ENCODE measurements at places on chromosomes 11 and 22. TPM values are rescaled to one million over a fixed set of nuclear protein-coding genes. Genes with fewer than 3 reads are reported as not detected.

DNA sequence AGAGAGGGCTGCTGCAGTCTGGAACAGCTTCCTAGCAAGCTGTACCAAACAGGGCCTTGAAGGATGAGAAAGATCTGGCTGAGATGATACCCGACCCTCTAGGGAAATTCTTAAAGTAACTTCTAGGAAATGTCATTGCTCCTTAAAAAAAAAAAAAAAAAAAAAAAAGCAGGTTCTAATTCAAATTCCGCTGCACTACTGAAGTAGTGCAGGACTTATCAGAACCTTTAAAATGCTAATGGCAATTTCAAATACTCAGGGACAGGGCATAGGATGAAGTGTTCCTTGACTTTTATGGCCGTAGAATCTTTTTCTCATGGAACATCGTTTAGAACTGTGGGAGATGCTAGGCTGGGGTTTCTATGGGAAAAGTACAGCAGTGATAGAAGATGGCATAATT lies 13.1 kb downstream of the MIAT start:
- DNase-seq = no peak

DNA sequence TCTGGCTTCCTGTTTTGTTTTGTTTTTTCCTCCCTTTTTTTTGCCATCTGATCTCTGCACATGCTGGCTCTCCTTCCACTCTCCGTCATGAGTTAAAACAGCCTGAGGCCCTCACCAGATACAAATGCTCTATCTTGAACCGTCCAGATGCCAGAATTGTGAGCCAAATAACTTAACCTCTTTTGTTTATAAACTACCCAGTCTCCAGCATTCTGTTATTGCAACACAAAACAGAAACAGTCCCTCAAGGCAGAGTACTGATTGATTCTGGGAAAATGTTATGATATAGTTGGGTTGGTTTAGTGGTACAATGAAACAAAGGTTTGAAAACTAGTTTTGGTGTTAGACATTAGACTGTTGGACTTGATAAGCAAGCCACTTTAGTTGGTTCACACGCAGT lies 1390.0 kb upstream of the RAG2 start:
- no peak for DNase-seq

- no peak for DNase-seq
These were observed 53.9 kb downstream of the TRAF6 start for GRCh38 chr11:36456156-36456555.

GRCh38 chr22:27748349-27748748 lies 53.2 kb downstream of the MN1 start:
- no peak for DNase-seq

- no peak for DNase-seq
These were observed 136.5 kb downstream of the TRIM29 start for GRCh38 chr11:120001178-120002090.

GRCh38 chr11:125162743-125163142 lies 1.8 kb upstream of the PKNOX2 start:
- no peak for DNase-seq

DNA sequence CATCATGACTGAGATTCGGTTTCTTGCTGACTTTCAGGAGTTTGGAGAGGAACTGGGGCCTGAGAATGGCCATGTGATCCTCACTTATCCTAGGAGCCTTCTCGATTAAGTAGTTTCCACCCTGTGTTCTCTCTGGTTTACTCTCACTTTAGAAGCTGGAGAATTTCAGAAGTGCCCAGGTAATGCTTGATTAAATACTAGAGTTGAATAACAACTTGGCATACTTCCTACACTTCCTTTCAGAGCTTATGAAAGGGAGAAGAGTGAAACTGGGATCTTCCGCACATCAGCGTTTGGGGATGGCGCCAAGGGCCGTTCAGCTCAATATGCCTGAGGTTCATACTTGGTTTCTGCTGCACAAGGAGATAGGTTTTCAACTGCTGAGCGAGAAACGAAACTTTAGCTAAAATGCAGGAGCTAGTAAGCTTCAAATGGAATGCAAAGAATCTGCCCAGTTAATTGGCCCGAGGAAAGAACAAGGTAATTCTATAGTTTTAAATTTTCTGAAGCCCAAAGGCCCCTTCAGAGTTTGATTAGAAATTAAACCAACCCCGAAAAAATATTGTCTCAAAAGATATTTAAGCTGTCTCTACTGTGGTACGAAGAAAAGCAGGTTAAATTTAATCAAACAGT lies 823 bp upstream of the MUC15 start:
- no peak for DNase-seq

GRCh38 chr11:26188554-26188953 lies 143.4 kb upstream of the ANO3 start:
- DNase-seq = no peak

GRCh38 chr11:57406337-57406904 lies 16.0 kb upstream of the PRG2 start:
- DNase-seq = no peak

DNA sequence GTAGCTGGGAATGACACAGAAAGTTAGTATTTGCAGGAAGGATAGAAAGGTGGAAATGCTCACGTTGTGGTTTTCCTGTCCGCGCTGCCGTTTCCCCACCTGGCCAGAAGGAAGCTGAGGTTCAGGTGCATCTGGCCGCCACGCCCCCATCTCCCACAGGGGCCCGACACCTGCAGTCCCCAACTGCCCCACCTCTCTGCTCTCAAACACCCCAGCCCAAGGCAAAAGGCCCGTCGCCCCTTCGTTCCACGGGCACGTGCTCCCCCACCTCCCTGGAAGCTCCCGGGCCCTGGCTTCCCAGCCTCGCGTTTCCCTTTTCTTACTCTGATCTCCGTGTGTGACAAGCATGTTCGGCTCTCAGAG lies 985.1 kb downstream of the BRD1 start:
- DNase-seq = no peak

DNA sequence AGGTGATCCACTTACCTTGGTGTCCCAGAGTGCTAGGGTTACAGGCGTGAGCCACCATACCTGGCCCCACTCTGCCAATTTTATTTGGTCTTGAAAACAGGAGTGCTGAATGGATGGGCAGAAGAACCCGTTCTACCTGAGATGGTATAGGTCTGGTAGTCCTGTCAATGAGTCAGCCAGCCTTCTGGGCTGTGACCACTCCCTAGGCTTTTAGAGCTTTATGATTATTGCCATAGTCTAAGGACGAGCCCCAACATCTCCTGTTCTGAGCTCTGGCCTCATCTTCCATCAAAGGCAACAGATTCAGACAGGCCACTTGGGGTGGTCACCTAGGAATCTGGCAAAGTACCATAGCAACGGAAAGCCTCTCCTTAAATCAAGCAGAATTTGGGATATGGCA lies 11.5 kb downstream of the ZDHHC5 start:
- DNase-seq = no peak

GRCh38 chr11:116329354-116330090 lies 443.3 kb downstream of the BUD13 start:
- DNase-seq = no peak

DNA sequence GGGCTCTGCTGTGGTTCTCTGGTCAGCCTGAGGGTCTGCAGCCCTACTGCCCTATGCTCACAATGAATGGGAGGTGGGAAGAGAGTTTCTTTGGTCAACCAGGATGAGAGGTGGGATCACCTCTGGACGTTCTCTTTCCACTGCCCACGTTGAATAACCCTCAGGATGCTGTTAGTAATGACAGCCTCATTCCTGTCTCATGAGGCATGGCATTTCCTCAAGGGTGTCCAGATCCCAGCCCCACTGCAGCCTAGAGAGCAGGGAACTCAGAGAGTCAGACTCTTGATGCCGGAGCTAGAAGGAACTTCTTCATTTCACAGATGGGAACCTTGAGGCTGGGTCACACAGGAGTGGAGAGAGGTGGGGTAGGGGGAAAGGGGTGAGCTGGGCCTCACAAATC lies 196.0 kb downstream of the CEP164 start:
- DNase-seq = no peak

DNA sequence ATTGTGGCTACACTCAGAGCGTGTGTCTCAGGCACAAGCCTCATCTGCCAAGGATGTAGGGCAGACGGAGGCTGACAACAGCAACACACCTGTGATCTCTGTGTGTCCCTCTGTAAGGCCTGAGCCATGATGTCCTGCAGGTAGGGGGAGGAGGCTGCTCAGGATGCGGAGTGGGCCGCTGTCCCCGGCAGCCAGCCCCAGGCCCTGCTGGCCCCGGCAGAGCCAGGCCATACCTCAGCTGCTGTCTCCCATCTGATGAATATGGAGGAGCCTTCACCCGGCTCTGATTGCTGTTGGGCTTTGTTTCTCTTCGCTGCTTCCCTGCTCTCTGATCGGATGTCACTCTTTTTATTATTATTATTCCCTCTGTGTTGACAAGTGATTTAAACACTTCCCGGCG lies 83.6 kb upstream of the NCAM1 start:
- no peak for DNase-seq

GRCh38 chr11:34570584-34570983 lies 50.3 kb upstream of the EHF start:
- no peak for DNase-seq

DNA sequence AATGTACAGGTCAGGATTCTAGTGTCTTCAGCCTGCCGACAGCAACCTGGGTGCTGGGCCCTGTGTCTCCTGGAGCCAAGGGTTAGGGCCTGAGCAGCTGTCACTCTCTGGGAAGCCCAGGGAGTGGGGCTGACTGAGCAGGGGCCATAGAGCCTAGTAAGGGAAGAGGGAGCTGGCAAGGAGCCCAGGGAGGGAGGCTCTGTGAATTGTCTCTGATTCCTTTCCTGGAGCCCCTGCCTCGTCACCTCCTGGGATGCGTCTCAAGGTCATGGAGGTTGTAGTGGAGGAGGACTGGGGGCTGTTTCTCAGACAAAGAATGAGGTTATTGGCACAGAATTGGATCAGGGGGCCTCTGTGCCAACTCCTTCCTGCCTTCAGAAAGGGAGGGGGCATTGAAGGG lies 11.8 kb downstream of the SOX10 start:
- DNase-seq = no peak

DNA sequence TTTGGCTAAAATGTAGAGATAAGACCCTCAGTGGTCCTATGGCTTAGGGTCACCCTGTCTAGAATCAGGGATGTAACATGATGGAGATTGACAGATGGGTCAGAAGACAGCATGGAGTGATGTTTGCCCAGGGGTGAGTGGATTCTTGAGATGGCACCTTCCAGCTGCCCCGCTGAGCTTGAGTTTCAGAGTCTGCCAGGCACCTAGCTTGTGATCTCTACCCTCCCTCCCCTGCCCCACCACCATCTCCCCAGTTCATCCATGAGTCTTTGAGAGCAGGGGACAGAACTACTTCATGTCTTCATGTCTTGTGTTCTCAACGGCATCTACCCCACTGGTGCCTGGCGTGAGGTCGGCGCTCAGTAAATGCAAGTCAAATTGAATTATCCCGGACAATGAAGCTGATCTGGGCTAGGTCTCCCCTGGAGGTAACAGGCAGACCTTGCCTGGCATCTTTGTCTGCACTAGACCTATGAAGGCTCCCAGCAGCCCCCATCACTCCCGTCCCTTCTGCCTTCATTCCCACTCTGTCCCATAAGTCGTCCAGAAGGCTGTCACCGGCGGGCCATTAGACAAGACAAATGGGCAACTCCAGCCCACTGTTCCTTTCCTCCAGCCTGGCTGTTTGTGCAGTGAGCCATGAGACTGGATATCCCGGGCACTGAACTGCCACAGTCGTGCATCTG lies 239.2 kb upstream of the TBCEL start:
- no peak for DNase-seq

GRCh38 chr11:130077671-130078070 lies 8.0 kb downstream of the APLP2 start:
- no peak for DNase-seq

DNA sequence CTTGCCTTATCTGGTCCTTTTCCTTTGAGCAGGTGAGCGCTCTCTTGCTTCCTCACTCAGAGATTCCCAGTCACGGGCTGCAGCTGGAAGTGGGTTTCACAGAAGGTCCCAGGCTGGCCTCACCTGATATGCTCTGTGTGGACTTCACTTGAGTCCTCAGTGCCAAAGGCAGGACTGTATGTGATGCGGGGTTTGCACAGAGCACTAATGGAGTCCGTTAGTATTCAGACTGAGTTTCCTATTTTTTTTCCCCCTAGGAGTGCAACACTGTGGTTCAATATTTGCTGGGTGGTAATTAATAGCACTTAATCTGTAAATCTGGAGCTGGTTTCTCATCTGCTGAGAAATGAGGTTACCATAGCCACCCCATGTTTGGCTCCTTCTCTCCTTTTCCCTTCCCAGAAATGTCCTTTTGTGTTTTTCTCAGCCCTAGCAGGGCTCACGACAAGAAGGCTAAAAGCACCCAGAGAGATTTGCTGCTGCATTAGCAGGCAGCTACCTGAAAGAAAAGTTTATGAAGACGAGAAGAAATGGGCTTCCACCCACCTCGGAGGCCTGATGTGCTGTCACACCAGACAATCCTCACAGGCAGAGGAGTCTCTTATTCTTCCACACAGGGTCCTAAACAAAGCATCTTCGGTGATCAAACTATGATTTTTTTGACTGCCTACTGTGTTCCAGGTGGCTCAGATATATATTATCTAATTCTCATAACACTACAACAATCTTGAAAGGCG lies 262.1 kb downstream of the KIRREL3 start:
- DNase-seq = no peak

- DNase-seq = no peak
These were observed 858.7 kb upstream of the RAG2 start for GRCh38 chr11:37456746-37457145.

DNA sequence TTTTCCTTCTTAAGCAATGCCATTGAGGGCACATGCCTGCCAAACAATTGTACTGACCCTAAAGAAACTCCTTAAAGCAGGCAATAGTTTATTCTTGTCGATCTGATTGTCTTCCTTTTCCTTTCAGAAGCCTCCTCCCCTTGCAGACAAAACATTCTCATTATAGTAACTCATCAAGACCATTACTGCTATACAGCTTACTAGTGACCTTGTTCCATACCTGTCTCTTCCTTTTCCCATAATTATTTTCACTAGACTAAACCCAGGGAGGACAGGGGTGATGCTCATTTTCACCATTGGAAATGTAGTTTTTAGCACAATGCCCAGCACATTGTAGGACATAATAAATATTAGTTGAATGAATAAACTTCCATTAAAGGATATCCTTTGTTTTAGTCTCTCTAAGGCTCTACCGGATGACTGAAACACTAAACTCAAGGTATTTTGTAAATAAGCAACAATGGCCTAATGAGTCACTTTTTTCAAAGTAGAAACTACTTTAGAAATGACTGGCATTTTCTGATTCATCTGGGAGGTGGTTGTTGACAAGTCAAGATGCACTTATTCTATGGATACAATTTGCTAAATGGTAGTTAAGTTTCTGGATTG lies 9.3 kb upstream of the MSANTD4 start:
- DNase-seq = no peak

DNA sequence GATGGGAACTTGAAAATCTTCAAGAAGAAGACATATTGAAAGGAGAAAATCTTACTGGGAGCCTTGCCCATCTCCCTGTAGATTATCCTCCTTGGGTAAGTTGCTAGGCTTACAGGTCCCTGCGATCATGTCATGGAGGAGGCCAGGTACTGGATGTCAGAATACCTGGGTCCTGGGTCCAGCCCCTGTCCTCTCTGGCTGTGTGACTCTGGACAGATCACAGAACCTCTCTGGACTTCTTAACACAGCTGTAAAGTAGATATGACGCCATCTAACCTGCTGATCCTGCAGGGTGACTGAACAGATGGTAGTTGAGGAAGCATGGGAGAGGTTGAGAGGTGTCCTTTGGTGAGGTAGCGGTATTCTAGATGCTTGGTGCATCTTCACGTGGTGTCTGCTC lies 4.1 kb downstream of the TSKU start:
- DNase-seq = peak; percentile 23

Gene C11orf71
- polyA plus RNA-seq = 10.0 TPM

Gene NUCB2
- 218 TPM for polyA plus RNA-seq

Gene ZNF70
- polyA plus RNA-seq = 0.35 TPM

Gene OR8G5
- not detected for polyA plus RNA-seq

Gene STX5
- 37.2 TPM for polyA plus RNA-seq

Gene POLDIP3
- 78.0 TPM for polyA plus RNA-seq

Gene CHEK1
- polyA plus RNA-seq = 1.2 TPM

Gene SLC6A5
- not detected for polyA plus RNA-seq

Gene THAP12
- 77.8 TPM for polyA plus RNA-seq

Gene ST14
- not detected for polyA plus RNA-seq

Gene DNAJB7
- 0.23 TPM for polyA plus RNA-seq

Gene OR51I1
- polyA plus RNA-seq = not detected
